ENCODE measurements at places on chromosomes 5 and 9.

GRCh38 chr9:82580921-82581320 is 482.0 kb downstream of the RASEF start:
- no peak for DNase-seq

DNA sequence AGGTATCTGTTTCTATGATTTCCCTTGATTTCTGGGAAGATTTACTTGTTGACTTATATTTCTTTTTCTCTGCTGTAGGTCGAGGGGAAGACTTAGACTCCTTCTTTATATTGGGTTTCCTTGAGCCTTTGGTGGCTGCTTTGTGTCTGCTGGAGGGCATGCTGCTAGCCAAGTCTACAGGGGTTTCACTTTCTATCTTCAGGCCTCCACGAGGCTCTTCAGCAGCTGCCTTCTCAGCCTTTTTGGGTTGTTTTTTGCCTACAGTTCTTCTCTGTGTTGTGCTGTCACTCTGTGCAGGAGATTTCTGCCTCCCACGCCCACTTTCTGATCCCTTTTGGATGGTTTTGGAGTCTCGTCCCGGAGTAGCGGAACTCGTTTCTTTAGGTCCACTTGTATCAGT is 23.2 kb downstream of the LEAP2 start:
- DNase-seq, result no peak

- no peak for DNase-seq
These were observed 51.7 kb upstream of the TUT7 start for GRCh38 chr9:86405926-86406325.

- DNase-seq, result no peak
These were observed 24.0 kb upstream of the UBE2QL1 start for GRCh38 chr5:6424700-6425099.

GRCh38 chr5:74313896-74314295 is 326.6 kb downstream of the ENC1 start:
- DNase-seq, result no peak

DNA sequence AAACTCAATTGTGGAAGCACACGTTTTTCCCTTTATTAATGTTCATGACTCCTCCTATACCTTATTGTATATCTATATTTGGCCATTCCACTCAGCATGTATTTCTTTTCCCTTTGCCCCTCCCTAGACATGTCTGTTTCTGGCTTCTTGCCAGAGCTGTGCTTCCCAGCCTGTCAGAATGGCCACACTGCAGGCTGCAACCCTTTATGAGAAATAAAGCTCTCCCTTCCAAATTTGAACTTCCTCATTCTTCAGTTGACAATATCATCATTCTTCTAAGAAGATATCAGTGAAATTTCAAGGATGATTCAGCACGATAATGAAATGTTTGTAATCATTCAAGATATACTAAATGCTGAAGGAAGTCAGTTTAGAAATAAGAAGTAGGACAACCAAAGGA is 107.6 kb upstream of the PRSS3 start:
- DNase-seq, result no peak

Measured in CD4-positive, alpha-beta T cell treated with Interleukin-4 for 4 hours (primary cell).